Tibial nerve (tissue), 4 donors: ENCODE measurements at places on chromosomes 16 and 17.
A peak's percentile ranks its signal among the peaks of the same experiment; 100 is the strongest.

DNA sequence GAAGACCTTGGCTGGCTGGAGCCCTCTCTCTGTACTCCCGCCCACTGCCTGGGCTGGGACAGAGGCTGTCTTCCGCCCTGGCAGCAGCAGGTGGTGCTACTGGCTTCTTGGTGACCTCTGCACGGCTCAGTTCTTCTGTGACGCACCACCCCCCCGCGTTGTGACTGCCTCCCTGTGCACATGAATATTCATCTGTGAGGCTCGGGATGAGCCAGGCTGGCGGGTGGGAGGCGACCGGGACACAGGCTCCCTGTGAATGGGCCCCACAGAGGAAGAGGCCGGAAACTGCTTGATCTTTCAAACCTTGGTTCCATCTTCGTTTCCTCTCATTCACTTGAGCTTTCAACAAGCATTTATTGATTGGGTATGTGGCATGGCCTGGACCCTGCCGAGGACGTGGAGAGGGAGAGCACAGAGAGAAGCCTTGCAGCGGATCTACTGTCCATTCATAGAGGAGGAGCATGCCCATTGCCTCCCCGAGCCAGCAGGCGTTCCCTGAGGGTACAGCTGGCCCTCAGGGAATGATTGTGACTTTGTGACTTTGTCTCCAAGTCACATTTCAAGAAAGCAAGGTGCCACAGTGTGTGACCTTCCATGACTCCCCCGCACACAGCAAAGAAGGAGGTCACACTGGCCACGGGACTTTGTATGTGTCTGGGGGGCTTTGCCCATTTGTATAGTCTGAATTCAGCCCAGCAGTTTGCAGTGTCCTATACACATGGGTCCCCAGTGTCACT is 45.0 kb downstream of the B9D1 start:
- DNase-seq: peak; percentile 72

- DNase-seq: no peak
Observed at GRCh38 chr16:3234543-3234856, 458 bp downstream of the ZNF200 start.

DNA sequence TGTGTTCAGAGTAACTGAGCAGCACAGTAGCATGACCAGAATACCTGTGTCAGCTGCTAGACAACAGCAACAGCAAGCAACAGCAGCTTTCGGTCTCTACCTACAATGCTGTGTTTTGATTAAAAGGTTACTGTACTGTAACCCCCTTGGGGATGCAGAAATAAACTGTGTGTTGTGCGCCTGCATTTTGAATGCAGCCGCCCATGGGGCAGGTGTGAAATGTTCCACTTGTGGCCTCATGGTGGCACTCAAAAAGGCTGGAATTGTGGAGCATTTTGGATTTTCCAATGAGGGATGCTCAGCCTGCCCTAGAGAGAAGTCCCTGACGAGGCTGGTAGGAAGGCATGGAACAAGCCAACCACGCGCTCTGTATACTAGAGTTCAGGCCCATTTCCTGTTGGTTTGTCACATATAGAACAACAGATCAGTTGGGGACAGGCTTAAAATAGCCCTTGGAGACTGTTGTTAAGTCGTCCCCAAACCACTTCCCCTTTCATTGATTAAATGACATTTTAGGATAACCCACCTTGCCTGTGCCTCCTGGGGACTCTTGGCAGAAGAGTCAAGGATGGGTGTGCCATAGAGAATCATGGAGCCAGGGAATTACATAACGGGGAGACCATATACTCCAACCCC is 27.1 kb downstream of the SCPEP1 start:
- no peak for DNase-seq

DNA sequence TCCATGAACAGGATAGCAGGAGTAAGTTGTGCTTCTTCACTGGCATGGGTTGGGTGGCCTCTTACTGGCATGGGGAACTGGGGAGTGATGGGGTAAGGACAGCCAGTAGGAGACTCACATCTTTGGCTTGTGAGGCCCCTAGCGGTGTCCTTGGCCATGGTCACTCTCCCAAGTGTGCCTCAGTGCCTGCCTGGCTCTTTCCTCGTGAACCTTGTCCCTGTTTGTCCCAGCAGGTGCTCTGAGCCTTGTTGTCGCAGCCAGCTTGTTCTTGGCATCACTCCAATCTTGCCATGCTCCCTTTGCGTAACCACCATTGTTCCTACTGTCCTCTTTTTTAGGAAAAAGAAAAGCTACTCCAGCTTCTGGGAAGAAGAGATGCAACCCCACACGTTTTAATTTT is 53.6 kb upstream of the SDK2 start:
- DNase-seq: no peak
